ENCODE measurements at places on chromosomes 1 and 21.
A peak's percentile ranks its signal among the peaks of the same experiment; 100 is the strongest.

- no peak for DNase-seq
- no peak overlapping the region for H3K4me3 ChIP-seq
- H3K27ac ChIP-seq = no peak overlapping the region
- H3K4me1 ChIP-seq = peaks cover 11% of the 10 kb centered on the region
- no peaks in the 10 kb centered on the region for H3K27me3 ChIP-seq
Observed at GRCh38 chr1:184747089-184747955, 7.3 kb downstream of the EDEM3 start.

- peaks cover 12% of the 10 kb centered on the region for H3K4me1 ChIP-seq
- no peak for DNase-seq
- H3K27me3 ChIP-seq = peaks cover 19% of the 10 kb centered on the region
- no peak overlapping the region for H3K27ac ChIP-seq
- no peaks in the 10 kb centered on the region for H3K36me3 ChIP-seq
Observed at GRCh38 chr1:219659005-219659600, 46.2 kb upstream of the ZC3H11B start.

GRCh38 chr1:234619794-234620247 lies 9.8 kb upstream of the IRF2BP2 start:
- peaks cover 13% of the 10 kb centered on the region for H3K4me1 ChIP-seq
- no peaks in the 10 kb centered on the region for H3K36me3 ChIP-seq
- H3K4me3 ChIP-seq = no peak overlapping the region
- DNase-seq = no peak
- no peaks in the 10 kb centered on the region for H3K27me3 ChIP-seq

GRCh38 chr1:231801042-231801585 lies 174.5 kb downstream of the DISC1 start:
- H3K27ac ChIP-seq = no peak overlapping the region
- peaks cover 4% of the 10 kb centered on the region for H3K36me3 ChIP-seq
- H3K4me3 ChIP-seq = no peak overlapping the region
- no peak for DNase-seq

DNA sequence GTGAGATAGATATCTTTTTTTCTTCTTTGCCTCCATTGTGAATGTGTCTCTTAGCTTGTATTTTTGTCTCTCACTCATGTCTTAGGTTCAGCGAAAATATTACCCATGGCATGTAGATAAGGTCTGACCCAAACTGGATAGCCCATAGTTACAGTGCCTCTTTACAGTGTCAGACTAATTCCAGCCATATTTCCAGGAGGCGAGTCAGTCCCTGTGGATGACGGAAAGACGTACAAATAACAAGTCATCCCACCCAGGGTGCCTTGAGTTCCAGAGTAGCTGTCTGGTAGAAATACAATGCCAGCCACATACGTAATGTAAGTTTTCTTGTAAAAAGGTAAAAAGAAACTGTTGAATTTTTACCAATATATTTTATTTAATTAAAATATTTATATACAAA lies 157.3 kb downstream of the ZNF281 start:
- peaks cover 2% of the 10 kb centered on the region for H3K4me1 ChIP-seq
- no peaks in the 10 kb centered on the region for H3K36me3 ChIP-seq
- H3K27ac ChIP-seq = no peak overlapping the region
- H3K4me3 ChIP-seq = no peak overlapping the region

- H3K4me3 ChIP-seq = peak overlapping the region; percentile 99
- no peaks in the 10 kb centered on the region for H3K27me3 ChIP-seq
- H3K36me3 ChIP-seq = peaks cover 8% of the 10 kb centered on the region
- peak overlapping the region; percentile 96 for H3K27ac ChIP-seq
Observed at GRCh38 chr1:113929750-113930498, 800 bp downstream of the HIPK1 start.

- H3K27ac ChIP-seq = no peak overlapping the region
- no peaks in the 10 kb centered on the region for H3K4me1 ChIP-seq
- H3K4me3 ChIP-seq = no peak overlapping the region
- no peaks in the 10 kb centered on the region for H3K27me3 ChIP-seq
Observed at GRCh38 chr1:65539266-65540131, 119.0 kb downstream of the LEPR start.

GRCh38 chr1:53644909-53645689 lies 93.9 kb downstream of the GLIS1 start:
- no peaks in the 10 kb centered on the region for H3K36me3 ChIP-seq
- no peak overlapping the region for H3K4me3 ChIP-seq
- no peak overlapping the region for H3K27ac ChIP-seq
- peaks cover 6% of the 10 kb centered on the region for H3K27me3 ChIP-seq
- no peak for DNase-seq

Data from stimulated activated naive B cell treated with anti-CD40 and anti-IgM and Interleukin-4, amounts not matched to agents 10 μg/mL and 1 μg/mL and 100 μg/mL, for 72 hours (primary cell).